ENCODE measurements at places on chromosomes 4 and X.
A peak's percentile ranks its signal among the peaks of the same experiment; 100 is the strongest.

DNA sequence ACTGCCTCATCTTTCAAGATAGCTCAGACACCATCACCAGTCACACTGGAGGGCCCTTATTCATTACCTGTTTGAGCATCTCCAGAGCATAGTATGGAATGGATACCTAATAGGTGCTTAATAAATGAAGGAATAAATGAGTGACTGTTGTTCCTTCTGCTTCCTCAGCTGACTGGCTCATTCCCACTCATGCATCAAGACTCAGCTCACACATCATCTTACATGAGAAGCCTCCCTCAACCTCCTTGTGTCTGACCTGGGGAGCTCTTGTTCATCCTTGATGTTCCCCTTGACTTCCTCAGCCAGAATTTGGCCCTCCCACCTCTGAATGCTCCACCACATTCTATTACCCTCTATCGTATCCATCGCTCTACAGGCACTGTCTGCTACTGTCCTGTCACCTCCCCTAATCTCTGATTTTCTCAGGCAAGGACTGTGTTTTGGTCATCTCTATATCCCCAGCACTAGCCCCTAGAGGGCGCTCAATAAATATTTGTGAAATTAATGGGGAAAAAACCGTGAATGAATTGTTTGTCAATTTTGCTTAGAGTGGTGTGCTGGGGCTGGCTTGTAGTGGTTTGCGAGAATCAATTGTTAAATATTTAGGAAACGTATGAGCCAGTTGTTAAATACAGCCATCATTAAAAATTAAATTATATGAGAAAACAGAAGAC lies 88.3 kb downstream of the NHSL2 start:
- DNase-seq: no peak

- DNase-seq: no peak
Measured at GRCh38 chr4:86720508-86721068, 126.5 kb downstream of the PTPN13 start.

GRCh38 chr4:57501720-57502119 lies 391.5 kb upstream of the IGFBP7 start:
- no peak for DNase-seq

GRCh38 chrX:36787752-36788151 lies 220.4 kb upstream of the FAM47C start:
- DNase-seq: no peak

GRCh38 chrX:68894513-68895340 lies 65.9 kb downstream of the EFNB1 start:
- DNase-seq: peak; percentile 51

GRCh38 chr4:177667687-177668086 lies 225.4 kb upstream of the AGA start:
- no peak for DNase-seq

DNA sequence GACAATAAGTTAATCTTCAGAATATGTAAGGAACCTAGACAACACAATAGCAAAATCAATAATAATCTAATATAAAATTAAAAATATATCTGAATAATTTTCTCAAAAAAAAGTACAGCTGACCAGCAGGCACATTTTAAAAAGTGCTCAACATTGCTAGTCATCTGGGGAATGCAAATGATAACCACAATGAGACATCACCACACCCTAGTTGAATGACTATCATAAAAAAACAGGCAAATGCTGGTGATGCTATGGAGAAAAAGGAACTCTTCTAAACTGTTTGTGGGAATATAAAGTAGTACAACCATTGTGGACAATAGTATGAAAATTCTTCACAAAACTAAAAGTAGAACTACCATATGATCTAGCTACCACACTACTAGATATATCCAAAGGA lies 956.9 kb upstream of the NDST4 start:
- DNase-seq: no peak

GRCh38 chr4:81874661-81875515 lies 403.2 kb upstream of the RASGEF1B start:
- DNase-seq: no peak

- DNase-seq: no peak
Measured at GRCh38 chr4:119725688-119726330, 97.2 kb upstream of the PDE5A start.

- DNase-seq: no peak
Measured at GRCh38 chr4:40114206-40114605, 57.6 kb downstream of the N4BP2 start.

- no peak for DNase-seq
Measured at GRCh38 chr4:100289530-100289888, 99.2 kb upstream of the DDIT4L start.

GRCh38 chr4:112668131-112668530 lies 31.2 kb downstream of the LARP7 start:
- no peak for DNase-seq

DNA sequence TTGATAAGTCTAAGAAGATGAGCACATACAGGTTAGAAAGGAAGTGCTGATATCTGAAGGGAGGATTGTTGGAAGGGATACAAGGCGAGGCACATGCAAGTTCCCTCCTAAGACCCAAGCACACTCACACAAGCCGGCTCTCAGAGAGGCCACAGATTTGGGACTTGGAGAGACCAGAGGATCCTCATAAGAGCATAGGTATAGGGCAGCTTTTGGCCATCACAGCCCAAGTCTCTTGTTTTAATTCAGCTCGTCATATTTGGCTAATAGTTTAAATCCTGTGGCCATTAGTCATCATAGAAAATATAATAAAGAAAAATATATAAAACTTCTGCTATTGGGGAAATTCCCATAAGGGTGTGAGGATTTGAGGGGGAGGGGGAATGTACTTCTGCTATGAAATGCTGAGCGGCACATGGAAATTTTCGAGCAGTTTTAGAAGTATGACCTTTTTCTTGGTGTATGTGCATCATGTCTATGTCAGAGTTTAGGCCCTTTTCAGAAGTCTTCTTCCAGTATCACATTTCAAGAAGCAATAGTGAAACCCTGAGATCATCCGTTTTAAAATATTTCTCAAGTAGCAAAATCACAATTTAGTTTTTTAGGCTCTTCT lies 97.7 kb downstream of the NFKB1 start:
- DNase-seq: no peak

- no peak for DNase-seq
Measured at GRCh38 chrX:94366616-94367015, 692.6 kb downstream of the FAM133A start.

GRCh38 chr4:45550766-45551366 lies 573.0 kb downstream of the GABRG1 start:
- DNase-seq: no peak
